ENCODE measurements at places on chromosomes 13 and 19.

- DNase-seq = no peak
These were observed 7.8 kb downstream of the MAG start for GRCh38 chr19:35299523-35300338.

DNA sequence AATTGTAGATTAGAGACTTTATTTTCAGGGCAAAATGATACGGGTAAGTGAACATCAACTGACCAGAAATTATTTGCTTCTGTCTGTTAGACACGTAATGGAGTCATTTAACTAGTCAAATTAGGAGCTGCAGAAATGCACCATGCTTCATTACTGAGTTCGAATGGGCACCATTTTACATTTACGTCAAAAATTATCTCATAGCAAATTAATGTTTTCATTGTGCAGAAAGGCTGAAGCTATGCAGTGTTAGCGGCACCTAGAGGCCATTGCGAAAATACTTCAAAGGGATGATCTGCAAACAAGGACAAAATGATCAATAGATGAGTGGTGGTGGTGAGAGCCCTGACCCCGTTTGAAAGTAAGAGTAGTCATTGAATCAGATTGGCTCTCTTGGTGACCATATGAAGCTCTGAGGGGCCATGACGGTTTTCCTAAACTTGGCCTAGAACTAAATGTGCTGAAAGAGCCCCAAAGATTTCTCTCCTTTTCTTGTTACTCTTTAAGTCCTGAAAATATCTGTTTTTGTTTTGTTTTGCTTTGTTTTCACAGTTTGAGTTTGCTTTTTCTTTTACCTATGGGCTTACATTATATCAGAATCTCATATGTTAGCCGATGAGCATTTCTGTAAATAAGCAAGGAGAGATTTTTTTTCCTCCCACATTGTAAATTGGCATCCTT lies 277.9 kb downstream of the ZNF536 start:
- DNase-seq = peak; percentile 75

DNA sequence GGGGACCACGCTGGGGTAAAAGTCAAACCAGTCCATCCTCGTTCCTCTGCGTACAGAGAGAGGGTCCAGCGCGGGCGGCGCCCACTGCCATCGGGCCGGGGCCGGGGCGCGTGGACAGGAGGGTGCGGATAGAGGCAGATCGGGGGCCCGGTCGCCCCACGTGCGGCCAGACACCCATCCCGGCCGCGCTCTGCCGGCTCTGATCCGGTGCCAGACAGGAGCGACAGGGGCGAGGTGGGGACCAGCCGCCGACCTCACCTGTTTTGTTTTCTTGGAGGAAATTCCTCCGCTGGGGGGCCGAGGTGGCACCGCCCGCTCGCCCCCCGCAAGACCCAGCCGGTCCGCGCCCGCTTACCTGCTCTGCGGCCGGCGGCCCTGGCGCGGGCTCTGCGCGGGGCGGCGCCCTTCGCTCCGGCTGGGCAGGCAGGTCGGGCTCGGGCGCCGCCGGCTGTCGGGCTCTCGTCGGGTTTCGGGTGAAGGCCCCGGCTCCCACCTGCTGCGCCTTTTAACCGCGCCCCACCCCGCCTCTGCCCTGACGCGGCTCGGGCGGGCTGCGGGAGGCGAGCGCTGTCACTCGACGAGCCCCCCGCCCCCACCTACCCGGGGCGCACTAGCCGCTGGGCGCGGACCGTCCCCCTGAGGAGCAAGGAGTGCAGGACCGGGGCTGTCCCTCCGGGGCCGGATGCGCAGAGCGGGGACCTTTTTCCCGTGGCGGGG lies at the start of gene GJB6:
Gene GJB6, minus strand, starts transcription at position 481 of the 717 bp plus-strand sequence. CDS start 8,839 bp downstream, outside the sequence.
- DNase-seq = peak; percentile 69

DNA sequence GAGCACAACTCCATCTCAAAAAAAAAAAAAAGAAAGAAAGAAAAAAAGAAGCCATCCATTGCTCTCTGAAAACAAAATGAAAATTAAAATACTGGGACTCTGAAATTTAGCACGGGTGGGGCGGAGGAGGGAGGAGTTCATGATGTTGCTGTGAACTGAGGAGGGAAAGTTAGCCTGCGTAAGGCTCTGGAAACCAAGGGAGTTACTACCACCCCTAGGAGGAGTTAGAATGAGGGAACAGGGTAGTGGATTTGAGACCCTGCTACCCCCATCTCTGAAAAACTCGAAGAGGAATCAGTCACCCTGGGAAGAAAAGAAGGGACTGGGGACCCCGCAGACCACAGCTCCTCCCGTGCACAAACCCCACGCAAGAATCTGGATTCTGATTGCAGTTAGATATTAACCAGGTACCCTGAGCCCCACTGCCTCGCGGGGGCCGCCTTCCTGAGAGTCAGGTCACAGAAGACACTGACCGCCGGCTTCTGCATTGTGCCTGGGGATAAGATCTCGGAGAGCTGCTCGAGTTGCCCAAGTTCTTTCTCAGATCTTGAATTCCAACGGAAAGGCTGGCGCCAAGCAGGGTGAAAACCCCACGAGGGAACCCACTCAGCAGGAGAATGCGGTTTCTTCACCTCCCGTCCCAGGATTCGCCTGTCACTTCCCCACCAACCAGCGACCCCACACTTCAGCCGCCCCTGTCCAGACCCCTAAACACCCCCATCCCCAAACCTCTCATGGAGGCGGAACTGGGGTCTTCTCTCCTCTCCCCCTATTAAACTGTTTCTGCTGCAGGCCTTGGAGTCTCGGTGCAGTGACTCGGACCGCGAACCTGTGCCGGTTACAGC lies 870 bp downstream of the ZNF442 start:
- DNase-seq = peak; percentile 48

- no peak for DNase-seq
These were observed 276.3 kb downstream of the DACH1 start for GRCh38 chr13:71590654-71591148.

DNA sequence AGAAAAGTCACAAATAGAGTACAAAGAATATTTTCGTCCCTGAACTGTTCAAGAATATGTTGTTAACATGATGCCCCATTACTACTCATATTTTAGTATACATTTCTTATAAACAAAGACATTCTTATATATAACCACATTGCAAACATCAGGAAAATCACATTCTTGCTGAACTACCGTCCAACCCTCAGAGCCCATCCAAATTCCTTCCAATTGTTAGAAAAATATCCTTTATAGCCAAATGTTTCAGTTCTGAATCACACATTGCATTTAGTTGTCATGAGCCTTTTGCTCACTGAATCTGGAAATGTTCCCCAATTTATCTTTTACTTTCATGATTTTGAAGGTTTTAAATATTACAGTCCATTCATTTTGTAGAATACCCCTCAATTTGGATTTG lies 467.8 kb upstream of the ARGLU1 start:
- no peak for DNase-seq

DNA sequence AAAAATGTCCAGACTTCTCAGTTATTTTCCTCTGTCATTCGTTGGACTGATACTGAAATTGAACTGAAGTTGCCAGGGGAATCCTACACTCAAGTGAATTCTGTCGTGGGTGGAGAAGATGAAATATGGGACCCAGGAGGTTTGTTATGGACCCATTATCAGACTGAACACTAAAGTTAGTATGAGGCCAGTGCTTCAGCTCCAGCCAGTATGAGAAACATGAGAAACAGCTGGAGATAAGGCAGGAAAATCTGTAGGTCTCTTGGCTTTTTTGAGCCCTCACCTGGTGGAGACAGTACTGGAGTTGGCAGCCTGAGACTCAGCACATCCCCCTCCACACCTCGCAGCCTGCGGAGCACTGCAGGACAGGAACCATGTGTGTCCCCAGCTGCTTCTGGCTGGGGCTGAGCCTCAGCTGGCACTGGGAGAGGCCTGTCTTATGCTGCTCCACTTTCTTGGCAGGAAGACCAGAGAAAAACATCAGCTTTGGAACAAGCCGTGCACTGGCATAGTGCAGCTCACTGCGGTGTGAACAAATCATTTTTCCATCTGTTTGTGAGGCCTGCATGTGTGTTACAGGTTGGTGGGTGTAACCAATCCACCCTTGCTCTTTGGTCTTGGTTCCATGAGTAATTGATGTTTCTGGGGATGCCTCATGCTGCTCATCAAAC lies 641.0 kb downstream of the FGF9 start:
- DNase-seq = no peak

DNA sequence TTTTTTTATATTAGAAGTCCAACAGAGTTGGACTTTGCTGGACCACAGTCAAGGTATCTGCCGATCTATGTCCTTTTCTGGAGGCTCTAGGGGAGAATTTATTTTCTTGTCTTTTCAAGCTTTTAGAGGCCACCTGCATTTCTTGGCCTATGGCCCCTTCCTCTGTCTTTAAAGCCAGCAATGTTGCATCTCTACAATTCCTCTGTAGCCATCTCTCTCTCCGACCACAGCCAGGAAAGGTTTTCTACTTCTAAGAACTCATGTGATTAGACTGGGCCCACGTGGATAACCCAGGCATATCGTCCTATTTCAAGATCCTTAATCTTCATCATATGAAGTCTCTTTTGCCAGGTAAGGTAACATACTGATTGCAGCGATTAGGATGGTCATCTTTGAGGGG lies 43.5 kb upstream of the RGCC start:
- no peak for DNase-seq

- DNase-seq = no peak
These were observed 258.5 kb downstream of the COG6 start for GRCh38 chr13:39913928-39914327.

DNA sequence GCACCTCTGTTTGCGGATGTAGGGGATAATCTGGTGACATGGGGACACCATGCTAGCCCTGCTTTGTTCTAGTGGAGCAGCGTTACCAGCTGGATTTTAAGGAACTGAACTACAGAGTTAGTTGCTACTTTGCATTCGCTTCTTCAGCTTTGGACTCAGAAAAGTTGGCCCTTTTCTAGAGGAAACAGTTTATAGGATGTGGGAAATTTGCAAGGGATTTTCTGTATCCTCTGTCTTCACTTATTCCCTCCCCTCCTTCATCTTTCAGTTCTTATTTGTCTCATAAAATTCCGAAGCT lies 2.1 kb downstream of the GATAD2A start:
- no peak for DNase-seq

DNA sequence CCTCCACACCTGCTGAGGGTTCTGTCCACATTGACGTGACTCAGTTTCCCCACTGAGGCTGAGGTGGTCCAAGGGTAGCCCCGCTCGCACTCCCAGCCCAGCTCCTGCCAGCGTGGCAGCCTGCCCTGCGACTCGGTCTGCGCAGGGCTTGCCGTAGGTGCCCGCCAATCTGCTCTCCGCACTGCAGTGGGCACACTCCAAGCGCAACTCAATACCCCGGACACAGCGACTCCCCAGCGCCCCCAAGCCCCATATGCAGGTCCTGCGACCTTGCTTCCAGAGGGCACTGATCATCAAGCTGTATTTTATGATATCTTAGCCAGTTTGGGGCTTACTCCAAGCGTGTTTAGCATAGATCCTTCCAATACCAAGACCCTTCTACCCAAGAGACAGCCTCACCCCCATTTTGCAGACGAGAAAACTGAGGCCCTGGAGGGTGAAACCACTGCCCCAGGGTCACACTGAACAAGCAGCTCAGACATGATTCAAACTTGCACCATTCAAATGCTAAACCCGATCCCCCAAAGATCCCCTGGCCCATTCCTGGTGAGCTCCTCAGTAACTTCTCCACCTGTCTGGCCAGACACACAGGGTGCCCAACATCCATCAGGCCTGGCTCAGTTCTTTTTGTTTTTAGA lies 13.5 kb downstream of the PTPRS start:
- no peak for DNase-seq

DNA sequence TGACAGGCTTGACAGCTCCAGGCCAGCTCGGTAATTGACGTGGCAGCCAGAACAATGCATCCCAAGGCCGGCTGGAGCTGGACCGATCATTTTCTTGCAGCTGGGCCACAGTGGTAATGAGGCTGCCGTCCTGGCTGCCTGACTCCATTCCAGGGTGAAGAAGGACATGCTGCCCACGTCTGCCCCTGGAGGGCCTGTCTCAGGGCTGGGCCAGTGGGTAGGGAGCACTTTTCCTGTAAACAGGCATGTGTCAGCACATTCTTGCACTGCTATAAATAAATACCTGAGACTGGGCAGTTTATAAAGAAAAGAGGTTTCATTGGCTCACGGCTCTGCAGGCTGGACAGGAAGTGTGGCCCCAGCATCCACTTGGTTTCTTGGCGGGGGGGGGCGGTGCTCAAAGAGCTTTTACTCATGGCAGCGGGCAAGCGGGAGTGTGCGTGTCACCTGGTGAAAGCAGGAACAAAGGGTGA lies 38.1 kb upstream of the KCTD15 start:
- DNase-seq = no peak

GRCh38 chr19:11617180-11618062 lies 20.1 kb downstream of the ZNF627 start:
- no peak for DNase-seq

DNA sequence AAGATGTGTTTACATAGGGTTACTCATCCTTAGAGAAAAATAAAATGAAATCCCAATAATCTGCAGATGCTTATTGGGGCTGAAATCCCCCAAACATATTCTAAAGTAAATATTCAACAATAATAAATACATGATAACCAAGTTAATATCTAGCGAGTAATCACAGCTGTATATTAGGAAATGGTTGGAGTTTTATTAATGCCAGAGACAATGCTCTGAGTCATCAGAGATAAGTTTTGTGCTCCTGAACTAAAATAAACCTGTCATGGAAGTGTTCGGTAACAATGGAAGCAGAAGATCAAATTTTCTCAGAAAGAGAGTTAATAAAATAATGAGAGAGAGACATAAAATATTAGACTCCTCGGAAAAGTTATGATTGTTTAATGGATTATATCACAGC lies 31.4 kb downstream of the FLT1 start:
- DNase-seq = no peak

GRCh38 chr13:104871456-104871855 lies 1664.0 kb downstream of the EFNB2 start:
- no peak for DNase-seq

DNA sequence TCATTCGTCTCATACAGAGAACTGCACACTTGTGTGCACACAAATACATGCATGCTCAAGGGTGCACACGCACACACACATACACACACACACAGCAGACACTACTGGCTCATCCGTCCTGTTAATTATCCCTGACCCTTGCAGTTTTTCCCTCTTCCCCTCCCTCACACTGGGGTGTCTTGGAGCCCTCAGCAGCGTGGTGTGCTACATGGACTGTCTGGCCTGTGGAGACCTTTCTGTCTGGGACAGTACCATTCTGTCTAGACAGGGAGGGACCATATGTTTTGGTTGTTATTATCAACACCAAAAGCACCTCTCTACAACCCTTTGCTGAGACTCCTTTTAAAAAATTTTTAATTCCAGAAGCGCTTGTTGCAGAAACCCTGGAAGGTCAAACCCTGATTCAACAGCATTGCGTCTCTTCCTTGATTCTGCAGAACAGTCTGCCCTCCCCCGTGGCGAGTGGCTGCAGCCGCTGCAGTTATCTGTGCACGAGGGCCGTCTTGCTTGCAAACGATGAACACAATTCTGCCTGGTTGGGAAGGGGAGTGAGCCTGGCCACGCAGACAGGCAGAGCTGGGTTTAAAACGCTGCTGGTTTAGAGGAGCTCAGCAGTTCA lies 374.0 kb downstream of the IRS2 start:
- DNase-seq = no peak

DNA sequence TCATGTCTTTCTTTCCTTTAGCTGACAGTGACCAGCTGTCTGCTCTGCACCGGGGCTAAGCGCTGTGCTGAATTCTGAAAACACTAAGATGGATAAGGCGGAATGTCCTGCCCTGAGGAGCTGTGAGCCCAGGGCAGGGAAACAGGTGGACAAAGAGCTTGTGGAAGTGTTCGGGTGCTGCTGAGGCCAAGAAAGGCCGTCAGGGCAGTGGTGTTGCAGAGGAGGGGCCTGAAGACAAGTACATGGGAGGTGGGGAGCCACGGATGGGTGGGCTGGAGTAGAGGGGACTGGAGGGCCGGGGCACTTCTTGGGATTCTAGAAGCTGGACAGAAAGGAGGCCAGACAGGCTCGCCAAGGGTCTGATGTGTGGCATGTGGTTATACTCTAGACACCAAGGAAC lies 66.2 kb upstream of the GPR183 start:
- no peak for DNase-seq
